Fibroblast of gingiva (primary cell): ENCODE measurements at places on chromosomes 4 and X.

- DNase-seq, result peak; percentile 3
Measured at GRCh38 chr4:110487873-110488272, 11.9 kb downstream of the ENPEP start.

DNA sequence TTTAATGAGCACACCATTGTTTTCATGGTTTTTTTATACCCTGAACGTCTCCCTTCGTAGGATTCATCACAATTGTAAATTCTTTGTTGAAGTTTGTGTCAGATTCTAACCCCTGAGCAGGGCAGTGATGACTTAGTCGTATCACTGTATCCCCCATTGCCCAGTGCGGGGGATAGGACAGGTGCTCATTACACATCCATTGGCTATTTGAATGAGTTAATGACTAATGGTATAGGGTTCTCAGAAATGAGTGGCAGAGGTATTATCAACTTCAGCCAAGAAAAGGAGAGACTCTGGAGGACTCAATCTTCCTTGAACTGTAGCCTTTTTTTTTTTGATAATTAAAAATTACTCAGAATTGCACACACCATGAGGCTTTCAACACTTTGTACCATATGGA lies 64.6 kb downstream of the SYNPO2 start:
- DNase-seq, result no peak

DNA sequence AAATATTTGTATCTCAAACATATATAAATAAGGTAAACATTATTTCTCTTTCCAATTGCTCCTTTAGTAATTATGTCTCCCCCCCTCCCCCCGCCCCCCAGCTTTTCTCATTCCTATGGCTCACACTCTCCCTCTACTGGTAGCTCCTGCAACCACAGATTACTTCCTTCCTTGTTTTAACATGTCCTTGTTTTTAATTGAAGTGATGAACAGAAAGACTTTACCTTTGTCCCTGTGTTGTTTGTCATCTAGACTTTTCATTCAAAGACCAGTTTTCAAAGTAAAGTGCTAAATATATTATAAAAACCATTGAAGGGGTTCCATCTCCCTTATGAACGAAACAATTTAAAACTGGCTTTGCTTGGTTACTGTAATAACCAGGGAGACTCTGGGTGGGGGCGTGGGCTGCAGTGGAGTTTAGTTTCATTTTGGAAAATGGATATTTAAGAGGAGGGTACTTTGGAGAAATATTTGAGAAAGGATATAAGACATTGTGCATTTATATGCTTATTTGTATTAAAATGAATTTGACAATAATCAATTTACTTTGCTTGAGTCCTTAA lies 352.9 kb downstream of the RAPGEF2 start:
- peak; percentile 10 for DNase-seq

- DNase-seq, result no peak
Measured at GRCh38 chrX:153827016-153827415, 3.3 kb downstream of the PDZD4 start.

- no peak for DNase-seq
Measured at GRCh38 chr4:48974979-48975640, 11.0 kb upstream of the CWH43 start.

DNA sequence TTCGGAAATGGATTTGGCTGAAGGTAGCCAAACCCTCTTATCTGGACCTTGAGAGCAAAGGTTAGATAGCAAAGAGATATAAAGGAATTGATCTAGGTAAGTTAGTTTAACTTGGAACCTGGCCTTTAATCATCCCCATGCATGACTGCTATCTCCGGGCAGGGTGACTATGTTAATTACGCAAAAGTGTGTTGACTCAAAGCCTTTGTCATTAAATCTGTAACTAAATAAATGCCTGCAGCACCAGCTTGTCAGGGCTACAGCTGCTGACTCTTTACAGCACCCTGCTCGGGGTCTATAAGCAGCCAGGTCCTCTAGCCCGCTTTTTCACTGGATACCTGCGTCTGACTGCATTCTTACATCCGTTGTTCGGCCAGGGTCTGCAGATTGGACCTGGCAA lies 201.7 kb downstream of the TBCK start:
- DNase-seq, result no peak

DNA sequence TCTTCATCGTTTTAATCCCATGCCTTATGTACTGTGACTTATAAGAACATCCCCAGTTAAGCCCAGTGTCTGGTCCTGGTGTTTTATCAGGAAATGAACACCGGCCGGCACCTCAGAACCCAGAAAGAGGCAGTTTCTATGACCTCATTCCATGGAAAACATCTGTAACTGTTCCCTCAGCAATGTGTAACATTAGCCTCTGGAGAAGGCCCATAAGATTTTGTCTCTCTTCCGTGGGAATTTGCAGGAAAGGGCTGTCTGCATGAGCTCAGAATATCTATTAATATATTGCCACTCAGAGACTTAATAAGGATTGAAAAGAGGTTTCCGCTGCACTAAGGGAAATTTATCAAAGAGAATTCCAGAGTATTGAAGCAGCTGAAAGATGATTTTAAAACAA lies 3.1 kb upstream of the TCEANC start:
- DNase-seq, result peak; percentile 29

DNA sequence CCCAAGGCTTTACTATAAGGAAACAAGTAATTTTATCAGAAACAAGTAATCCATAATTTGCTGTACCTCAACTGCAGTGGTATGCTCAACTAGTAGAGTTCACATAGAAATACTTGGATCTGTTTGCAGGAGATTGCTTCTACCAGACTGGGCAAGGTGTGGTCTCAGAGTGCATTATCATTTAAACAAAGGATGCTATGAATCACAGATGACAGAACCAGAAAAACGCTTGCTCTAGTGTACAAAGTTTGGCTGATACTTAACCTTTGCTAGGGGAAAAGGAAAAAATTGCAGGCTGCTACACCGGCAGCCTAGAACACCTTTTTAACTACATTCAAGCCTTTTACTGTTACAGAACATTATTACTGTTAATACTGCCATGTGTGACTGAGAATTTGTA lies 97.1 kb downstream of the ENOX2 start:
- DNase-seq, result no peak
